ENCODE measurements at places on chromosomes 13 and 19. TPM values are rescaled to one million over a fixed set of nuclear protein-coding genes. Genes with fewer than 3 reads are reported as not detected.
A peak's percentile ranks its signal among the peaks of the same experiment; 100 is the strongest.

GRCh38 chr13:64293923-64294322 lies 2878.3 kb upstream of the PCDH20 start:
- no peak overlapping the region for H3K4me3 ChIP-seq
- no peaks in the 10 kb centered on the region for H3K4me1 ChIP-seq
- no peaks in the 10 kb centered on the region for H3K27me3 ChIP-seq
- DNase-seq: no peak
- H3K27ac ChIP-seq: no peak overlapping the region
- H3K36me3 ChIP-seq: no peaks in the 10 kb centered on the region

The CADM4 gene
- total RNA-seq: 0.11 TPM

DNA sequence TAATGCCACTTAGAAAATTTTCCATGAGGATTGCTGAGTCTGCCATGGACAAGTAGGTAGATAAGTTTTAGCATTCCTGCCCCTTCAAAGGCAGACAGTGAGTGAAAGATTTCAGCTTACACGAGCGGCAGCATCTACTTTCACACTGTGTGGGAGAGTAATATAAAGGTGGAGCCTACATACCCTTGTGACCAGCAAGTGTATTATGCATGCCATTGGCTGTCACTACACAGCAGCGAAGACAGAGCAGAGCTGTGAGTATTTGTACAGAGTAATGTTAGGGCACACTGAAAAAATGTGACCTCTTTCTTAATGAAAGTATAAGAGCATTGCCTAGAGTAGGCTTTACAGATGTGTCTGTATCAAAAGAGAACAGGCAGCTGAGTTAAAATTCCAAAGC lies 14.0 kb downstream of the SLITRK6 start:
- H3K36me3 ChIP-seq: no peaks in the 10 kb centered on the region
- H3K4me1 ChIP-seq: no peaks in the 10 kb centered on the region
- no peak overlapping the region for H3K4me3 ChIP-seq

The ZNF610 gene
- 1.2 TPM for total RNA-seq

GRCh38 chr13:96816874-96817273 lies 177.4 kb downstream of the OXGR1 start:
- H3K4me3 ChIP-seq: no peak overlapping the region
- no peaks in the 10 kb centered on the region for H3K27me3 ChIP-seq
- no peaks in the 10 kb centered on the region for H3K4me1 ChIP-seq

DNA sequence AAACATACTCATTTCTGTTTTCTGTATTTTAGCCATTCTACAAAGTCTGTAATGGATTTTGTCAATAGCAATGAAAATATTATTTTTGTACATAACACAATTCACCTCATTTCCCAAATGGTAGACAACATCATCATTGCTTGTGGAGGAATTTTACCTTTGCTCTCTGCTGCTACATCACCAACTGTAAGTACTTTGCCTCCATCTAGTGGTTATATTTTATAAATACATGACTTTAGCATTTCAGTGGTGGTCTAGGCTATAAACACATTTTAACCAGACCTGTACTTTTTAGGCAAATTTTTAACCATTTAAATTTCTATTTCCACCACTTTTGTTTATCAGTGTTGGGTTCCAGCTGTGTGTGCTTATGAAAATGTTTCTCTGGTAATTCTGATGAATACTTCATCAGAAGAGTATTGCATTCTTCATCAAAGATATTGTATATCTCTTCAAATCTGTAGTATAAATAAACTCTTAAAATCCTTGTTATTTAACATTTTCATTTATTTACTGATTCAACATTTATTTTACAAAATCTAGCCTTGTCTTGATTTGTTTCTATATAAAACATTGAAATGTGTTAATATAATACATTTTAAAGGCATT lies 222.4 kb downstream of the NBEA start:
- no peak overlapping the region for H3K4me3 ChIP-seq
- H3K27ac ChIP-seq: no peak overlapping the region
- no peaks in the 10 kb centered on the region for H3K27me3 ChIP-seq
- H3K36me3 ChIP-seq: no peaks in the 10 kb centered on the region

- peak overlapping the region; percentile 90 for H3K27ac ChIP-seq
- no peaks in the 10 kb centered on the region for H3K27me3 ChIP-seq
- DNase-seq: peak; percentile 65
- peaks cover 24% of the 10 kb centered on the region for H3K4me1 ChIP-seq
Observed at GRCh38 chr19:4065430-4066175, 1.1 kb downstream of the ZBTB7A start.

- H3K27ac ChIP-seq: no peak overlapping the region
- no peaks in the 10 kb centered on the region for H3K36me3 ChIP-seq
- no peaks in the 10 kb centered on the region for H3K27me3 ChIP-seq
- H3K4me1 ChIP-seq: no peaks in the 10 kb centered on the region
- H3K4me3 ChIP-seq: no peak overlapping the region
- DNase-seq: no peak
Observed at GRCh38 chr13:73738626-73739025, 395.6 kb downstream of the KLF12 start.

The CLEC17A gene
- 99.0 TPM for total RNA-seq

The EID2B gene
- total RNA-seq: 3.9 TPM

The KANK3 gene
- total RNA-seq: 0.26 TPM

DNA sequence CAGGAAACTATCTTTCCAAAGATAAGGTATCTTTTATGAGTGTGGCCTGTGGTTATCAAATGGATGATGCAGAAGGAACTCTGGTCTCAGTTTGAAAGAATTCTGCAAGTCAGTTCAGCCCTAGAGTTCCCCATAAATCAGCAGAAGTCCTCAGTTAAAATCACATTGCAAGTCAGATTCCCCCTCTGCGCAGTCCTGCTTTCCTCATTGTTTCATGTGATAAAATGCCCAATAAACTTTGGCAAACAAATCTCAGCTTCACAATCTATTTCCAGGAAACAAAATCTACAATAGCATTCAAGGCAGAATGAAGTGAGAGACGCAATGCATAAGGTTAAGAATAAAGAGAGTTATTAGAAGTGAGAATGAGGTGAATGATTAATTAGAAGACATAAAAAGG lies 216.3 kb upstream of the KLHL1 start:
- no peak for DNase-seq
- H3K4me3 ChIP-seq: no peak overlapping the region
- no peak overlapping the region for H3K27ac ChIP-seq
- no peaks in the 10 kb centered on the region for H3K36me3 ChIP-seq

The PEG3 gene
- 0.33 TPM for total RNA-seq

The MRPS12 gene
- total RNA-seq: 101 TPM

Data from GM12878 (cell line).